ENCODE measurements at places on chromosomes 11 and 22. TPM values are rescaled to one million over a fixed set of nuclear protein-coding genes. Genes with fewer than 3 reads are reported as not detected.

The TMEM191C gene
- total RNA-seq = 0.92 TPM

The KRTAP5-2 gene
- not detected for total RNA-seq

The CHKB gene
- total RNA-seq = 94.6 TPM

- no peaks in the 10 kb centered on the region for H3K27me3 ChIP-seq
- no peak overlapping the region for H3K4me3 ChIP-seq
- peaks cover 39% of the 10 kb centered on the region for H3K4me1 ChIP-seq
- no peaks in the 10 kb centered on the region for H3K36me3 ChIP-seq
Measured at GRCh38 chr11:123164732-123165450, 30.2 kb downstream of the CLMP start.

The PTPRCAP gene
- 12.9 TPM for total RNA-seq

The ANKK1 gene
- 0.18 TPM for total RNA-seq

GRCh38 chr11:67117672-67118180 is 1.3 kb upstream of the KDM2A start:
- peaks cover 8% of the 10 kb centered on the region for H3K27me3 ChIP-seq
- H3K36me3 ChIP-seq = peaks cover 3% of the 10 kb centered on the region
- peak overlapping the region; percentile 88 for H3K27ac ChIP-seq
- peak overlapping the region; percentile 92 for H3K4me3 ChIP-seq

GRCh38 chr22:48827268-48827846 is 1000.3 kb downstream of the BRD1 start:
- H3K27ac ChIP-seq = no peak overlapping the region
- H3K4me3 ChIP-seq = no peak overlapping the region
- H3K4me1 ChIP-seq = no peaks in the 10 kb centered on the region
- DNase-seq = no peak
- no peaks in the 10 kb centered on the region for H3K36me3 ChIP-seq
- H3K27me3 ChIP-seq = peaks cover 3% of the 10 kb centered on the region

The TYR gene
- total RNA-seq = not detected

The TEX12 gene
- not detected for total RNA-seq

DNA sequence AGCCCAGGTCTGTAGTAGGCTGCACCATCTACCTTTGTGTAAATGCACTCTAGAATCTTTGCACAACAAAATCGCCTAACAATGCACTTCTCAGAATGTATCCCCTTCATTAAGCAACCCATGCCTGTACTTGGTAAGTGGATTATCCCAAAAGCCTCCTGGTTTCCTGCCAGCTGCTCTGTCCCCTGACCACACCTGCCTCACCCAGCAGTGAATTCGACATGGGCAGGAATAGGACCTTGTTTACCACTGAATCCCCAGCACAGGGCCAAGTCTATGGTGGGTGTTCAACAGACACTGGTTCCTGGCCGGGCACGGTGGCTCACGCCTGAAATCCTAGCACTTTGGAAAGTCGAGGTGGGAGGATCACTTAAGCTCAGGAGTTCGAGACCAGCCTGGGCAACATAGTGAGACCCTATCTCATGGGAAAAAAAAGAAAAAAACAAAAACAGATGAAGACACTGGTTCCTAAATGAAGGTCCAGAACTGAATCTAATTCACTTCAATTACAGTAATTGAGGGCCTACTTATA is 5.1 kb upstream of the SYCE3 start:
- peaks cover 29% of the 10 kb centered on the region for H3K36me3 ChIP-seq
- no peak for DNase-seq
- no peak overlapping the region for H3K4me3 ChIP-seq

The OR5A2 gene
- total RNA-seq = not detected

DNA sequence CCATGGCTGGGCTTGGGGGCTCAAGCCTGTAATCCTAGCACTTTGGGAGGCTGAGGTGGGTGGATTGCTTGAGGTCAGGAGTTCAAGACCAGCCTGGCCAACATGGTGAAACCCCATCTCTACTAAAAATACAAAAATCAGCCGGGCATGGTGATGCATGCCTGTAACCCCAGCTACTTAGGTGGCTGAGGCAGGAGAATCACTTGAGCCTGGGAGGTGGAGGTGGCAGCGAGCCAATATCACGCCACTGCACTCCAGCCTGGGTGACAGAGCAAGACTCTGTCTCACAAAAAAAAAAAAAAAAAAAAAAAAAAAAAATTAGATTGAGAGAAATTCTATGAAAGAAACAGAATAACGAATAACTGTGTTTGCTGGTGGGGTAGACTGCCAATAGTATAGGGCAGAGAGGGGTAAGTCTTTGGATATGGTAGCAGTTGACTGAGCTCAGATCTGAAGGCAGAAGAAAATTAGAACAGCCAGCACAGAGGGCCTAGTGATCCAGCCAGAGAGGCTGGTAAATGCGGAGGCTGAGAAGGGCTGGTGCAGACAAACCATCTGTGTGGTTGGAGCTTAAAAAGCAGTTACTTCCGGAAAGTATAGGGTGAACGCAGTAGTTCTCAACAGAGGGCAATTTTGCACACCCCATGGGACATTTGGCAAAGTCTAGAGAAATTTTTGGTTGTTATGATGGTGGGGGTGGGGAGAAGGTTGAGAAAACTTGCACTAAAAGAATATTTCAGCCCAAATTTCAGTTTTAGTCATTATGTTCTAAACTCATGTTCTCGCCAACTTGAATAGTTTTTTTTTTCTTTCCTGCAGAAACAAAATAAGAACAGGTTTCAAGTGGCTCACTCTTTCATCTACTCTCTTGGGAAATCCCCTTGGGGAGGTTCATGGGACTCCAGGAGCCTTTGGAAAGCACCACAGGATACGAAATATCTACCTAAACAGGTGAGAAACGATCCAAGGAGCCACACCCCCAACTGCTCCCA is 1.6 kb upstream of the HORMAD2 start:
- no peak overlapping the region for H3K4me3 ChIP-seq
- no peak for DNase-seq
- H3K27ac ChIP-seq = no peak overlapping the region
- H3K36me3 ChIP-seq = no peaks in the 10 kb centered on the region
- no peaks in the 10 kb centered on the region for H3K4me1 ChIP-seq
- H3K27me3 ChIP-seq = peaks cover 2% of the 10 kb centered on the region

DNA sequence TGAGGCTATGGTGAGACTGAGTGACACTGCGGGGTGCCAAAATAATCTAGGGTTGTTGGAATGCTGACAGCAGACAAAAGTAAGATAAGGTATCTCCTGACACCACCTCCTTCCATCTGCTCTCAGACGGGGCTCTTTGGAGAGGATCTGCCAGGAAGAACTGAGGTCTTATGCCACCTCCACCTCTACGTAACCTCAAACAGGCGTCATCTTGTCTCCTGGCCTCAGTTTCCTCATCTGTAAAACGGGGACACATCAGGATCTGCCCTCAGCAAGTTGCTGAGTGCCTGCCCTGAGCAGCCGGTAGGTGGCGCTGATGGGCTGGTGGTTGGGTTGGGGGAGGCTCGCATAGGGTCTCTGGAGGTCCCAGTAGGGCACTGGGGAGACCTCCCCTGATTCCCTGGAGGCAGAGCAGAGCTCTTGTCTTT is 1.7 kb upstream of the MYEOV start:
- no peak overlapping the region for H3K27ac ChIP-seq
- no peaks in the 10 kb centered on the region for H3K36me3 ChIP-seq
- peak; percentile 53 for DNase-seq
- peaks cover 5% of the 10 kb centered on the region for H3K4me1 ChIP-seq
- H3K27me3 ChIP-seq = peaks cover 9% of the 10 kb centered on the region

DNA sequence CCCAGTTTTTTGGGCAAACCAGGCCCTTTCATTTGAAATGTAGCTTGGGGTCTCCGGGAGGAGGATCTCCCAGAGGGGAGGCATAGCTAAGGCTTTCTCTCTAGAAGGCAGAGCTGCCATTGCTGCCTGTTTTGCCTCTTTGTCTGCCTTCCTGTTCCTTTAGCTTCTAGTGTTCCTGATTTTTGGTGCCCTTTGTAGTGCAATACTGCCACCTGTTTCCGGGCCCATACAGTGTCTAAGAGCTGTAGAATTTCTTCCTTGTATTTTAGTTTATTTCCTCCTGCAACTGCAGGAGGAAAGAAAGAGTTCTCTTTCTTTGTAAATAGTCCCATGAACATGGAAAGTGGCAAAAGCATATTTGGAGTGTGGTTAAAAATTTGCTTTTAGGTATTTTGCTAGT is 19.3 kb upstream of the GLYATL1 start:
- no peak overlapping the region for H3K4me3 ChIP-seq
- H3K36me3 ChIP-seq = peaks cover 21% of the 10 kb centered on the region
- peak overlapping the region; percentile 81 for H3K27ac ChIP-seq
- H3K27me3 ChIP-seq = no peaks in the 10 kb centered on the region
- DNase-seq = no peak

DNA sequence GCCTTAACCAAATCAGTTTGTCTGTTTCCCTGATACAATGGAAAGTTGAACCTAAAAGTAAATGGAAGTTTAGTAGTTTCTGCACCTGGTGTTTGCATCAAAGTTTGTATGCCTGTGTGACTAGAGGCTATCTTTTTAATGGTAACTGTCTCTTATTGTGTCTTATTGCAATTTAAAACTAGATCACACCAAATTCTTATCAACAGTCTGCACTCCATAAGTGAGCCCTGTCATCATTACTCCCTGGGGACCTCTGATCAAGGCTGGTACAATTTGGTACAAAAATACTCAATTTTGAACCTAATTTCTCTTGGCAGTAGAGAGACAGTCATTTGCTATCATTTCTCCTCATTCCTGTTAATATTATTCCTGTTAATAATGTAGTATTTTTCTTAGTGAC is 38.1 kb downstream of the ARHGAP1 start:
- peaks cover 35% of the 10 kb centered on the region for H3K36me3 ChIP-seq
- H3K4me1 ChIP-seq = peaks cover 20% of the 10 kb centered on the region
- H3K4me3 ChIP-seq = no peak overlapping the region
- no peak overlapping the region for H3K27ac ChIP-seq
- DNase-seq = no peak

GRCh38 chr22:39266398-39267030 is 21.7 kb upstream of the PDGFB start:
- DNase-seq = no peak
- no peaks in the 10 kb centered on the region for H3K36me3 ChIP-seq
- H3K4me3 ChIP-seq = no peak overlapping the region
- peaks cover 25% of the 10 kb centered on the region for H3K4me1 ChIP-seq

GRCh38 chr11:31953803-31954327 is 137.0 kb upstream of the RCN1 start:
- no peak overlapping the region for H3K27ac ChIP-seq
- H3K4me3 ChIP-seq = no peak overlapping the region
- DNase-seq = no peak
- H3K36me3 ChIP-seq = no peaks in the 10 kb centered on the region

The CNGA4 gene
- total RNA-seq = not detected

All from endothelial cell (in vitro differentiated cells).